ENCODE measurements at places on chromosomes 3 and 15.

DNA sequence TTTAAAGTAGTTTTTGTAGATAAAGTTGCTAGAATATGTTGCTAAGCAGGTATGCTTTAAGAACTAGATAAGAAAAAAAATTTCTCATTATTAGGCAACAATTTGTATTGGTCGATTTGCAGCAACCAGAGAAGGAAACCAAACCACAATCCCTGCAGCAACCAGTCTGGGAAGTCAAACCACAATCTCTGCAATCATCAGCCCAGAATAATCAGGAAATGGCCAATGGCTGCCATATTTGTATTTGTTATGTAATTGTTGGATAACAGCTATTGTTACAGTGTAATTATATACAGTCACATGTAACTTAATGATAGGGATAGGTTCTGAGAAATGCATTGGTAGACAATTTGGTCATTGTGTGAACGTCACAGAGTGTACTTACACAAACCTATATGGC lies 23.6 kb downstream of the STXBP5L start:
- H3K4me3 ChIP-seq = no peak overlapping the region
- no peaks in the 10 kb centered on the region for H3K36me3 ChIP-seq
- no peak for DNase-seq
- H3K4me1 ChIP-seq = no peaks in the 10 kb centered on the region

DNA sequence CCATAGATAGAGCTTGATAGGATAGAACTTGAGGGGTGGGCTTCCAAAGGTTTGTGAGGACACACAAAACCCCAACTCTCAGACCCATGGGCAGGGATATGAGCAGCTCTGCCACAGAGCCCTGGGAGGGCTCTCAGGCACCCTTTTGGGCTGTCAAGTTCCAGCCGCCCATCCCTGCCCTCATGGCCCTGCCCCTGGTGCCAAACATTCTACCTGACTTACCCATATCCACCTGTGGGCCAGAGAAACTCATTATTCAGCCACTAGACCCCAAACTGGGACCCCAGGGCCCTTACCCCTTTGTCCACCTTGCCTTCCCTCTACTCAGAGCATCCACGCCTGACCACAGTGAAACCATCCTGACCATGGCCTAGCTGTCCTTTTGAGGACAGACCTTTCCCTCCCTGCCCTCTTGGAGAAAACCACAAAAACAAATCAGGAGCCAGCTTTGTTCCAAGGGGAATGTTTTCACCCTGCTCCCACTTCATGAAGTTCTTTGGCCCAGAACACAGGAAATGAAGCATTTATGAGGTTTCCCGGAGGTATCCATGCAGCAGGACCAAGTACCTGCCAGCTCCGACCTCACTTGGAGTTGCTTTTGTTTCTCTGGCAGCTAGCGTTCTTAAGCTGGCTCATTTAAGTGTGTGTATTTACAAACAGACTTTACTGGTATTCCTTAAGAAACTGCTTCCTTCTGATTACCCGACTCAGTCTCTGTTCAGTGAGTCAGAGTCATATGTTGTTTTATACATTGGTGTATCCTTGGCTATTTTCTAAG lies 34.2 kb upstream of the GALNT15 start:
- H3K36me3 ChIP-seq = no peaks in the 10 kb centered on the region
- H3K27ac ChIP-seq = no peak overlapping the region
- no peaks in the 10 kb centered on the region for H3K4me1 ChIP-seq
- peaks cover 3% of the 10 kb centered on the region for H3K27me3 ChIP-seq

- no peaks in the 10 kb centered on the region for H3K27me3 ChIP-seq
- no peak overlapping the region for H3K27ac ChIP-seq
- no peaks in the 10 kb centered on the region for H3K4me1 ChIP-seq
- H3K4me3 ChIP-seq = no peak overlapping the region
These were observed 60.4 kb upstream of the SLITRK3 start for GRCh38 chr3:165256554-165257065.

DNA sequence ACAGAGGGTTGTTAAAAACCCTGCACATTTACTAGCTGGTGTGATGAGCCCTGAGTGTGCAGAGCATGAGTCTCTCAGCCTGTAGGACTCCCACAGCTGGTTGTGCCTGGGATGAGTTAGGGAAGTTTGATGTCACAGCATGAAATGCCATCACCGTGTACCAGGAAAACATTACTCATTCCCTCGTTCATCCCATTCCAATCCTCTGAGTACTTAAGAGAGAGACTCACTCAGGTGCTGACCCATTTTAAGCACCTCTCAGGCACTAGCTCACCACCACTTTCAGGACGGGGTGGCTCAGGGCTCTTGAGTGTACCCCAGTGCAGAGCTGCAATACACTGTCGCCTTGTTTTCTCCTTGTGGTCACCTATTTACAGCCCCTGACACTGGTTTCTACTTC lies 18.7 kb downstream of the MGLL start:
- DNase-seq = no peak
- H3K36me3 ChIP-seq = peaks cover 6% of the 10 kb centered on the region
- H3K27me3 ChIP-seq = no peaks in the 10 kb centered on the region
- H3K27ac ChIP-seq = no peak overlapping the region
- peaks cover 43% of the 10 kb centered on the region for H3K4me1 ChIP-seq

DNA sequence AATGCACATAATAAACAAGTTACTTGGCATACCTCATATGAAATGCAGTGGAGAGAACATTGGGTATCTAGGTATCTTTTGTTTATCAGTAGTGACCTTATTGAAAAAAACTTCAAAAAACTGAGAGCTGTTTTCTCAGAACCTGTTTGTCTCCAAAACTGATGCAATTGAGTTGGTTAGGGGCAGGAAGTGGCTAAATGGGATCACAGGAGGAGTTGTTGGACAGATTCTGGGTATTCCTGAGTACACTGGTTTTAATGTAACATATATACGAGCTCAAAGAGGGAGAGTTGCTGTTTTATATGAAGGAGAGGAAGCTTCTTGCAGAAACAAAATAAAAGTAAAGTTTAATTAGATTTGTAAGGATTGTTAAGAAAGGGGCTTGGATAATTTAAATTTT lies 159.5 kb downstream of the C3orf70 start:
- peak overlapping the region; percentile 55 for H3K27ac ChIP-seq
- no peak for DNase-seq
- no peaks in the 10 kb centered on the region for H3K27me3 ChIP-seq
- no peak overlapping the region for H3K4me3 ChIP-seq
- peaks cover 16% of the 10 kb centered on the region for H3K36me3 ChIP-seq

- H3K4me1 ChIP-seq = peaks cover 8% of the 10 kb centered on the region
- DNase-seq = no peak
- H3K36me3 ChIP-seq = no peaks in the 10 kb centered on the region
- no peak overlapping the region for H3K27ac ChIP-seq
- H3K4me3 ChIP-seq = no peak overlapping the region
These were observed 622.1 kb upstream of the LMCD1 start for GRCh38 chr3:7879572-7879971.

GRCh38 chr3:108106031-108106430 lies 15.2 kb upstream of the CD47 start:
- no peak for DNase-seq
- no peaks in the 10 kb centered on the region for H3K27me3 ChIP-seq
- H3K4me1 ChIP-seq = peaks cover 9% of the 10 kb centered on the region
- no peak overlapping the region for H3K4me3 ChIP-seq
- H3K27ac ChIP-seq = no peak overlapping the region

GRCh38 chr3:114660124-114660523 lies 366.3 kb downstream of the TIGIT start:
- H3K36me3 ChIP-seq = no peaks in the 10 kb centered on the region
- no peak overlapping the region for H3K4me3 ChIP-seq
- no peak for DNase-seq
- H3K4me1 ChIP-seq = no peaks in the 10 kb centered on the region
- H3K27ac ChIP-seq = no peak overlapping the region

DNA sequence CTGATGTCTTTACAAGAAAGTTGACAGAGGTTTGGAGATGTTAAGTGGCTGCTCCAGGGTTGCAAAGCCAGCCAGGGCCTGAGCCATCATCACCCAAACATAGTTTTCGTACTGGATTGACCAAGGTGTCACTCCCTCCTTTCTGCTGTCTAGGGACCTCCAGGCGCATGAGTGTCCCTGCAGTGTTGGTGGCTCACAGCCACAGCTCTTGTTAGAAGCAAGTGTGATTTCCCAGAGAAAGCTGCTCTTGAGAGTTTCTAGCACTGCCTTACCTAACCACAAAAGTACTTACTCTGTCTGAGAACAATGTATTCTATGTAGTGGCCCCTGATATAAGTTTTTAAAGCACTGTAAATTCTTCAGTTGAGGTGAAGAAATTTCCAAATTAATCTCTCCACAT lies 144.1 kb downstream of the SOX2 start:
- H3K4me3 ChIP-seq = no peak overlapping the region
- no peak overlapping the region for H3K27ac ChIP-seq
- no peaks in the 10 kb centered on the region for H3K27me3 ChIP-seq
- no peaks in the 10 kb centered on the region for H3K4me1 ChIP-seq

- no peak overlapping the region for H3K4me3 ChIP-seq
- H3K36me3 ChIP-seq = peaks cover 2% of the 10 kb centered on the region
- no peaks in the 10 kb centered on the region for H3K27me3 ChIP-seq
- DNase-seq = no peak
- no peak overlapping the region for H3K27ac ChIP-seq
These were observed 27.2 kb upstream of the POMGNT2 start for GRCh38 chr3:43132870-43133636.

GRCh38 chr3:4720316-4721075 lies 227.3 kb downstream of the ITPR1 start:
- no peak overlapping the region for H3K4me3 ChIP-seq
- no peaks in the 10 kb centered on the region for H3K27me3 ChIP-seq
- peaks cover 24% of the 10 kb centered on the region for H3K36me3 ChIP-seq
- peak overlapping the region; percentile 12 for H3K27ac ChIP-seq

- DNase-seq = no peak
- H3K36me3 ChIP-seq = no peaks in the 10 kb centered on the region
- no peak overlapping the region for H3K27ac ChIP-seq
- no peaks in the 10 kb centered on the region for H3K27me3 ChIP-seq
- H3K4me3 ChIP-seq = no peak overlapping the region
- H3K4me1 ChIP-seq = no peaks in the 10 kb centered on the region
These were observed 175.4 kb upstream of the CADPS start for GRCh38 chr3:63050548-63051177.

GRCh38 chr3:147730284-147730683 lies 321.1 kb downstream of the ZIC1 start:
- H3K27me3 ChIP-seq = no peaks in the 10 kb centered on the region
- no peaks in the 10 kb centered on the region for H3K36me3 ChIP-seq
- no peak overlapping the region for H3K27ac ChIP-seq
- H3K4me3 ChIP-seq = no peak overlapping the region
- H3K4me1 ChIP-seq = no peaks in the 10 kb centered on the region

DNA sequence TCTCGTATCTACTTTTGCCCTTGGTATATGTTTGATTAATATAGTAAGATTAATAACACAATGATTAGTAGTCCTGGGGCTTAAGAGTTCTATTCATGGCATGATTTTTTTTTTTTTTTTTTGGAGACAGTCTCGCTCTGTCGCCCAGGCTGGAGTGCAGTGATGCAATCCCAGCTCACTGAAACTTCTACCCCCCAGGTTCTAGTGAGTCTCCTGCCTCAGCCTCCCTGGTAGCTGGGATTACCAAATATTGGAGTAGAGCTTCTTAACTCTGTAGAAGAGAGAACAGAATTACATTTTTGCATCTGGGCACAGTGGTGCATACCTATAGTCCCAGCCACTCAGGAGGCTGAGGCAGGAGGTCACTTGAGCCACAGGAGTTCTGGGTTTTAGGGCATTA lies 58.9 kb downstream of the RAB7A start:
- no peak overlapping the region for H3K4me3 ChIP-seq
- no peak for DNase-seq
- no peak overlapping the region for H3K27ac ChIP-seq
- H3K36me3 ChIP-seq = peaks cover 3% of the 10 kb centered on the region
- H3K27me3 ChIP-seq = no peaks in the 10 kb centered on the region
- peaks cover 71% of the 10 kb centered on the region for H3K4me1 ChIP-seq

DNA sequence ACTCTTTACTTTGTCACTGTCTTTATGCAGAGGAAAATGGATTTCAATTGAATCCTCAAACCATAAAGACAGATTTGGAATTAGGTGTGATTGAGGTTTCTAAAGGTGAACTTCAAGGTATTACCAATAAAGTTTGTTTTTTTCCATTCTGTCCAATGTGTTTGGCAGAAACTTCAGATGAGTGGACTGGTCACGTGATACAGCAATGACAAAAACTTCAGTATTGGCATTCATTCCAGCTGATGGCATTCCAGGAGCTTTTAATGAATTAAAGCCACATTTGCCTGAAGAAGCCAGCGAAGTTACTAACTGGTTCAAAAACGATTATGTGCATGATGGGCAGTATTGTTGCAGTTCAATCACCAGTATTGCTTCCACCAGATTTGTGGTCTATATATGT lies 4.5 kb upstream of the MASP1 start:
- no peak for DNase-seq
- no peak overlapping the region for H3K27ac ChIP-seq
- H3K27me3 ChIP-seq = peaks cover 36% of the 10 kb centered on the region
- no peaks in the 10 kb centered on the region for H3K36me3 ChIP-seq

- H3K4me3 ChIP-seq = no peak overlapping the region
- H3K4me1 ChIP-seq = peaks cover 22% of the 10 kb centered on the region
- peaks cover 23% of the 10 kb centered on the region for H3K27me3 ChIP-seq
These were observed 496.1 kb downstream of the SHQ1 start for GRCh38 chr3:72352176-72352575.

- no peak overlapping the region for H3K4me3 ChIP-seq
- no peaks in the 10 kb centered on the region for H3K27me3 ChIP-seq
- H3K27ac ChIP-seq = no peak overlapping the region
- peaks cover 35% of the 10 kb centered on the region for H3K36me3 ChIP-seq
These were observed 14.9 kb downstream of the TBL1XR1 start for GRCh38 chr3:177182352-177182751.
